ENCODE measurements at places on chromosomes 6 and 20. TPM values are rescaled to one million over a fixed set of nuclear protein-coding genes. Genes with fewer than 3 reads are reported as not detected.

The ETV7 gene
- 2.8 TPM for total RNA-seq

The SLC44A4 gene
- 0.30 TPM for total RNA-seq

The ZNF391 gene
- 6.8 TPM for total RNA-seq

The AKAP12 gene
- total RNA-seq, result 2.3 TPM

The TLDC2 gene
- total RNA-seq, result not detected

The MYL9 gene
- not detected for total RNA-seq

The STMND1 gene
- not detected for total RNA-seq

GRCh38 chr6:7730784-7731227 lies 4.9 kb downstream of the BMP6 start:
- DNase-seq, result no peak
- no peak overlapping the region for H3K27ac ChIP-seq
- peaks cover 89% of the 10 kb centered on the region for H3K27me3 ChIP-seq
- H3K4me3 ChIP-seq, result no peak overlapping the region
- no peaks in the 10 kb centered on the region for H3K36me3 ChIP-seq

DNA sequence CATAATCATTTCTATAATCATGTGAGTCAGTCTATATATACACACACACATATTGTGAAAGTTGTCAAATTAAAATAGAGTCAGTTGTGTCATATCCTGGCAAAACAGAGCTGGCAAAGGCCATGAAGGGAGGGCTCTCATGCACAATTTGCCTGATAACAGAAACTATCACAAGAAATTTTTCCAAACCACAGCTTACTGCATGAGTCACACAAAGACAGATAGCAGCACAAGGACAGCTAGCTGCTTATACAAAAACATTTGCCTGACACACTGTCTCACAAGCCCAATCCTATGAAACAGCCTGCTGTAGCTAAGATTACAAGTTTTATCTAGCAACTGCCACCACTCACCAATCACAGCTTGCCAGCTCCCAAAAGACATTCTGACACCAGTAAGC lies 848.5 kb upstream of the MAN1A1 start:
- no peak overlapping the region for H3K4me3 ChIP-seq
- no peaks in the 10 kb centered on the region for H3K36me3 ChIP-seq
- H3K4me1 ChIP-seq, result peaks cover 3% of the 10 kb centered on the region
- DNase-seq, result peak; percentile 1

DNA sequence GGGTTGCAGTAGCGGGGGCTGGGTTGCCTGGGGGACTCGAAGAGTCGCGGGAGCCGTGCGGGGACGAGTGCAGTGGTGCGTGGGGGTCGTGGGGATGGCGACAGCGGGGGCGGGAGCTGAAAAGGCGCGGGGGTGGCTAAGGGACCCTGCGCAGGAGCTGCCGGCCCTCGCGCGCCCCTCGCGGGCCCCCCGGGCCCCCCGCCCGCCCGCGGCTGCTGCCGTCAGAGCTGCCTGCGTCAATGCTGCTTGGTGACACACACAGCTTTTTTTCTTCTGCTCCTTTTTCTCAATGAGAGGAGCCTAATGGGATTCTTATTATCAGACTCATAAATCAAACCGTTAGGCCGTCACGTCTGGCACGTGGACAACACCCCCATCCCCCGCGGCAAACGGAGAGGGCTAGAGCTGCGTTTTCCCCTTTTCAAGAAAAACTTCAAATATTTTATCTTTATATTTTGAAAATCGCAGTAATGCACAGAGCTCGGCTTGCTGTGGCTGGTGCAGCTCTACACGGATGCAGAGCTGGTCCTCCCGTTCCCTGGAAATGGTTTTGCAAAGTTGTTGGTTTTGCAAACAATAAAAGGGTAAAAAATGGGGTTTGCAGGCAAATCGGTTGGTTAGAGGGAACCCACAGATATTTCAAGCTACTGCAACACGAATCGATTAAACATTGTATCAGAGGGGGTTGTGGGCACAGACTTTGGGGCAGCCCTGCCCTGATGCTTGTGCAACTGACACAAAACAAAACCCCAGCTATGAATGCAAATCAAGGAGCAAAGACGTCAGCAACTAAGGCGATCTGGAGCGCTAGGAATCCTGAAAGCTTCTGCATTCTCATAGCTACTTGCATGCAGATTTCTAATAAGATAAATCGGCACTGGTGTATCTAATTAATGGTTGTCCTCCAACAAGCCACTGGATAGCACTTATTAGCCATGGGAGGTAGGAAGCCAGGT lies 161.4 kb downstream of the TBXT start:
- no peaks in the 10 kb centered on the region for H3K36me3 ChIP-seq
- no peak for DNase-seq
- H3K4me1 ChIP-seq, result peaks cover 4% of the 10 kb centered on the region
- H3K27ac ChIP-seq, result no peak overlapping the region

DNA sequence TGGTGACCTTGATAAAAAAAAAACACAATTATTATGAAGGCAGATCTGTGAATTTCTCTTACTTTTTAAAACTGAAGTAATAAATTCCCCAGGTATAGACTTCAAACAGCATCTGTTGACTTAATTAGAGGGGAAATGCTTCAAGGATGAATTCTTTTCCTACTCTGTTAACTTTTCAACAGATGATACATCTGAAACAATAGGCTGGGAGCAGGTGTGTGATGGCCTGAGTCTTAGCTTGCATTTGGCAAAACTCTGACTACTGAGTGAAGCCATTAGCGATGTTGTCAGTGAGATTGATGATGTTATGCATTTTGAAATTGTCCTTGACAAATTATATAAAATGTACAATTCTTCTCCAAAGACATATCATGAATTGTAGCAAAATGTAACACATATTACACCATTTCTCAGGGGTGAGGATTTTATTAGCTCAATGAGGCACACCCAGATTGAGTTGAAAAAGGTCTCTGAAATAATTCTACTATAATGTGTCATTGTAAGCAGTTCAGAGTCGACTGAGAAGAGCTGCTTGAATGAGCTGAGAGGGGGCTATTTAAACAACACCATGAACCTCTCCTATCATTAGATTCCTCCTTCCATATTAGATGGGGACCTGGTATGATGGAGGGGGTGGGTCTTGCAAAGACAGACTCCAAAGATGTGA lies 39.6 kb upstream of the OGFRL1 start:
- H3K27ac ChIP-seq, result no peak overlapping the region
- H3K36me3 ChIP-seq, result no peaks in the 10 kb centered on the region
- H3K27me3 ChIP-seq, result no peaks in the 10 kb centered on the region
- peaks cover 16% of the 10 kb centered on the region for H3K4me1 ChIP-seq
- no peak for DNase-seq

- H3K4me1 ChIP-seq, result peaks cover 45% of the 10 kb centered on the region
- peak overlapping the region; percentile 89 for H3K4me3 ChIP-seq
- H3K27ac ChIP-seq, result peak overlapping the region; percentile 64
- DNase-seq, result peak; percentile 49
- H3K27me3 ChIP-seq, result no peaks in the 10 kb centered on the region
- no peaks in the 10 kb centered on the region for H3K36me3 ChIP-seq
Observed at GRCh38 chr20:41617059-41617901, 897 bp downstream of the CHD6 start.

- no peak overlapping the region for H3K27ac ChIP-seq
- no peaks in the 10 kb centered on the region for H3K4me1 ChIP-seq
- no peaks in the 10 kb centered on the region for H3K36me3 ChIP-seq
- DNase-seq, result no peak
- H3K4me3 ChIP-seq, result no peak overlapping the region
Observed at GRCh38 chr6:54587277-54587676, 259.3 kb upstream of the FAM83B start.

GRCh38 chr6:41584668-41585205 lies 38.6 kb downstream of the FOXP4 start:
- no peaks in the 10 kb centered on the region for H3K36me3 ChIP-seq
- H3K4me1 ChIP-seq, result no peaks in the 10 kb centered on the region
- no peaks in the 10 kb centered on the region for H3K27me3 ChIP-seq

GRCh38 chr20:1676650-1677049 lies 19.1 kb upstream of the SIRPG start:
- peaks cover 91% of the 10 kb centered on the region for H3K4me1 ChIP-seq
- no peak for DNase-seq
- peaks cover 78% of the 10 kb centered on the region for H3K36me3 ChIP-seq

DNA sequence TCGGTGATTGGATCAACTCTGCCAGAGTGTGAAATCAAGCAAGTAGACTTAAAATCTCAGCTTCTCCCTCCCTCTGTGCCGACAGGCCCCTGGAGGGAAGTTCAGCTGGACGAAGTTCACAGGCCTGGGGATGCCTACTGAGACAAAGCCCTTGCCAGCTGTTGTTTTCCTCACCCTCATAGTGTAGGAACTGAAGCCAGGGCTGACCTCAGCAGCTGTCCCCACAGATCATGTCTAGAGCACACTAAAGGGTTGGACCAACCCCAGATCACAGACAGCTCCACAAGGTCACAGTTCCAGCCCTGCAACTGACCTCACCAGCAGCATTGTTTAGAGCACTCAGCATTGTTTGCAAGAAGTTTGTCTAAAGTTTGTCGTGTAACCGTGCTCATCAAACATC lies 261.9 kb upstream of the ECI2 start:
- DNase-seq, result no peak
- H3K27ac ChIP-seq, result no peak overlapping the region
- no peaks in the 10 kb centered on the region for H3K36me3 ChIP-seq
- peaks cover 27% of the 10 kb centered on the region for H3K27me3 ChIP-seq

DNA sequence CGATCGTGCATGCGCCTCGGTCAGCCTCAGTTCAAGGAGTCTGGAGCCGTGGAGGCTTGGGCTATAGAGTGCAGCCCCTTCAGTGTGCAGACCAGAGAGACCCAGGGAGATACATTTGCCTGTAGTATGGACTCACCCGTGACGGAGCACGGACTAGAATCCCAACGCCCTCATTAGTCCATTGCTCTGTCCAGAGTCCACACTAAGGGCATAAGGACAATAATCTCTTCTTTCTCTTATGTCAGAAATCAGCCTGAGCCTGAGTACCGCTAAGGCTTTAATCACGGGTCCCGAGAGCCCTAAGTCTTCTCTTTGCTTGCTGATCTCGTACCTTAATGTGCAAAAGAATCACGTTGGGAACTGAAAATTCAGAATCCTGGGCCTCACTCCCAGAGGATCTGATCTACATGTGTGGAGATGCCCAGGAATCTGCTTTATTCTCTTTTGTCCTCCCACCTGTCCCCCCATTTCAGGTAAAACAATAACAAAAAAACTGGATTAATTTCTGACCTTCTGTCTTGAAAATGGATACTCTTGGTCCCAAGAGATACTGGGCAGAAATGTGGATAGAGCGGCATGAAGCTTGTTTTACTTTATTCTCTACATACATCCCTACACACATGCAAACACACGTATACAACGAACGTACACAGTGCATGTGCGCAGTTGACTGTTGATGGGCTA lies 671 bp downstream of the BPHL start:
- H3K4me3 ChIP-seq, result peak overlapping the region; percentile 85
- peaks cover 34% of the 10 kb centered on the region for H3K4me1 ChIP-seq
- H3K27me3 ChIP-seq, result no peaks in the 10 kb centered on the region
- no peak for DNase-seq
- H3K27ac ChIP-seq, result peak overlapping the region; percentile 72

DNA sequence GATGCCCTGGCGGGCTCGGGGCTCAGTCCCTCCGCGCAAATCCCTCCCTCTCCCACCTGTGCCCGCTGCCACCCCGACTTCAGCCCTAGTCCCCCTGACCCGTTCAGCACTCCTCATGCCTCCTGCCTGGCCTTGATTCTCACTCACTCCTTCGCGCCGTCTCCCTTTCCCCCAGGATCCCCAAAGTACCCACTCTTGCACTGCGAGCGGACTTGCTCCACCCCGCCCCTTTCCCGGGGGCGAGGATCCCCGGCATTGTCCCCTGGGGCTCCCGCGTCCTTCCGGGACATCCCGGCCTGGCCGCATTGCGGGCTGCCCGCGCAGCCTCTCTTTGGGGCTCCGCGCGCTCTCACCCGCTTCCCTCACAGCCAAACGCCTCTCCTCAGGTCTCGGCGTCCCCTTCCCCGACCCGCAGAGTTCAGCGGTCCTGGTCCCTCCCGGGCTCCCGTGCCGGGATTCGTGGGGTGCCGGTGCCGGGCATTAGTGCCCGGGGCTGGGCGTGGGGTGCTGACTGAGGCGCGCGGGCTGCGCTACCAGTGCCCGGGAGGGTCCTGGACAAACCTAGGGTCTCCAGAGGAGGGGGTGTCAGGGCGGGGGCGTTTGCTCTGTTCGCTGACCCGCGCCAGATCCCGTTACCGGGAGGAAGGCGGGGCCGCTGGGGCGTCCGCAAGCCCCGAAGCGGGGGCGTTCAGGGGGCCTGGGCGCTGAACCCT lies 45.5 kb upstream of the SUPT3H start:
- peaks cover 3% of the 10 kb centered on the region for H3K27me3 ChIP-seq
- H3K4me3 ChIP-seq, result peak overlapping the region; percentile 96
- peaks cover 2% of the 10 kb centered on the region for H3K36me3 ChIP-seq
- DNase-seq, result peak; percentile 50
- H3K4me1 ChIP-seq, result peaks cover 48% of the 10 kb centered on the region
- H3K27ac ChIP-seq, result peak overlapping the region; percentile 92

- H3K4me3 ChIP-seq, result no peak overlapping the region
- H3K4me1 ChIP-seq, result no peaks in the 10 kb centered on the region
- DNase-seq, result no peak
- H3K27me3 ChIP-seq, result peaks cover 53% of the 10 kb centered on the region
- no peaks in the 10 kb centered on the region for H3K36me3 ChIP-seq
Observed at GRCh38 chr20:9506280-9506821, 8.0 kb upstream of the LAMP5 start.

DNA sequence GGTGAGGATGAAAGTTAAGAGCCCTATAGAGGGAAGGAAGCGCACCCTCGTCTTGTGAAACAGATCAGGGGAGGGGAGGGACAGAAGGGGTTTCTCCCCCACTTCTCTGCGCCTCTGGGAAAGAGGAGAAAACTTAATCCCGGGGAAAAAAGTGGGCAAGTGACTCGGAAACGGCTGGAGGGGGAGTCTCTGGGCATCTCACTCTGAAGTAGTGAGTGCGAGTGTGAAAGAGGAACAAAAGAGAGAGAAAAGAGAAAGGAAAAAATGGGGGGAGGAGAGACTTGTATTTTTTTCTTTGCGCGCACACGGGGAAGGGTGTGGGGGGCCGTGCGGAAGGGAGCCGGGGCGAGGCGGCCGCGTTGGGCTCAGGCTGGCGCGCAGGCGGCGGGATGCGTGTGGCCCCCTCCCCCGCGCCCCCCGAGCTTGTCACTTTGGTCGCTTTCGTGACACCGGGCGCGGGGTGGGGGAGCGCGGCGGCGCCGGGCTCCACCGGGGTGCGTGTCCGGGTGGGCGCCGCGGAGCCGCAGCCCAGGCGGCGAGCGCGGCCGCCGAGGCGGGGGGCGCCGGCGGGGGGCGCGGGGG lies 454 bp downstream of the L3MBTL3 start:
- no peaks in the 10 kb centered on the region for H3K27me3 ChIP-seq
- peak overlapping the region; percentile 100 for H3K4me3 ChIP-seq
- DNase-seq, result peak; percentile 44
- peak overlapping the region; percentile 99 for H3K27ac ChIP-seq
- H3K36me3 ChIP-seq, result peaks cover 10% of the 10 kb centered on the region

DNA sequence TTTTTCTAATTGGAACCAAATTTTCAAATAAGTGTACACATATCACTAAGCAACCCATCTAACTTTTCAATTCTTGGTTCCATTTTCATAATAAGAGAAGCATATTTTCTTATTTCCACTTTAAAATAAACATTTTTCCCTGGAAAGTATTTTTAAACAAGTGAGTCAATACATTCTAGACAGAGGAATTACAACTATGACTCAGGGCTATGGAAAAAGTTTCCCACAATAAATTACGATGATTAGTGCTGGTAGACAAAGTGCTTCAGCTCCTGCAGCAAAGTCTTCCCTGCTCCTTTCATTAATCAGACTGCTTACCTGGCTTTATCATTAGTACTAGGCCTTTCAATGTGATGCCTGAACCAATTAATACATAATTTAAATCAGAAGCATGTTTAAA lies 322.5 kb downstream of the HACE1 start:
- no peak for DNase-seq
- H3K27me3 ChIP-seq, result peaks cover 12% of the 10 kb centered on the region
- H3K36me3 ChIP-seq, result no peaks in the 10 kb centered on the region
- H3K27ac ChIP-seq, result no peak overlapping the region
- no peak overlapping the region for H3K4me3 ChIP-seq
- no peaks in the 10 kb centered on the region for H3K4me1 ChIP-seq
